CD4-positive, alpha-beta T cell treated with Interleukin-1 beta for 1 hour (primary cell): ENCODE measurements at places on chromosomes 6 and 20.

DNA sequence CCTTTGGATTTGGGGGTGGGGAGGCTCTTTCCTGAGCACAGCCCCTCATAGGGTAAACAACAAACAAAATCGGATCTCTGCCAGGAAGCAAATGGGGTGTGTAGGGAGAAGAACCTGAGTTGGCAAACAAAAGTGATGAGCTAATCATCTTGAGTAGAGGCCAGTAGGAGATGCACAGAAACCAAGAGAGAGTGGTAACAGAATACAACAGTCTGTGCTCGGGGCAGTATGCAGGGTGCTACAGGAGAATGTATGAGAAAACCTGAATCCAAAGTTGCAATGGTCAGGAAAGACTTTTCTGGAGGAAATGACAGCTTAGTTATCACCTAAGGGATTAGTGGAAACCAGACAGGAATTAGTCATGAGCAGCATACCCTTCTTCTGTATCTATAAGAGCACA is 177.8 kb downstream of the CDKAL1 start:
- no peak for DNase-seq

- no peak for DNase-seq
Observed at GRCh38 chr20:47506335-47506734, 4.6 kb downstream of the NCOA3 start.

GRCh38 chr20:2114990-2115681 is 13.5 kb downstream of the STK35 start:
- no peak for DNase-seq

DNA sequence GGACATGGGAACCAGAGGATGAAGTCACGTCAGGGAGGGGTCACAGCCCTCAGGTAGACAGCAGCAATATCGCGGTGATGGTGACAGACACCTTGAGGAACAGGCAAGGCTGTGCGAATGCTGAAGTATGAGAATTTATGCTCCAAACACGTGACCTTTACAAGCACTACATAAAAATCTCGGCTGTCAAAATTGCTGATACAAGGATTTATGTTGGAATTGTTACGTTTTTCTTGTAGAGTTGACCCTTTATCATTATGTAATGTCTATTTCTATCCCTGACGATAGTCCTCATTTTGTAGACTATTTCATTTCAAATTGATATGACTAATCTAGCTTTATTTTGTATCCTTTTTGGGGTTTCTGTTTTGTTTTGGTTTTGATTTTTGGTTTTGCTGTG is 311.1 kb downstream of the C6orf118 start:
- no peak for DNase-seq

GRCh38 chr6:113392551-113393055 is 464.5 kb upstream of the MARCKS start:
- DNase-seq, result no peak

GRCh38 chr6:146593986-146594385 is 4.8 kb upstream of the ADGB start:
- no peak for DNase-seq

- DNase-seq, result no peak
Observed at GRCh38 chr20:47545499-47545898, 43.8 kb downstream of the NCOA3 start.
